ENCODE measurements at places on chromosomes 1 and 21.

DNA sequence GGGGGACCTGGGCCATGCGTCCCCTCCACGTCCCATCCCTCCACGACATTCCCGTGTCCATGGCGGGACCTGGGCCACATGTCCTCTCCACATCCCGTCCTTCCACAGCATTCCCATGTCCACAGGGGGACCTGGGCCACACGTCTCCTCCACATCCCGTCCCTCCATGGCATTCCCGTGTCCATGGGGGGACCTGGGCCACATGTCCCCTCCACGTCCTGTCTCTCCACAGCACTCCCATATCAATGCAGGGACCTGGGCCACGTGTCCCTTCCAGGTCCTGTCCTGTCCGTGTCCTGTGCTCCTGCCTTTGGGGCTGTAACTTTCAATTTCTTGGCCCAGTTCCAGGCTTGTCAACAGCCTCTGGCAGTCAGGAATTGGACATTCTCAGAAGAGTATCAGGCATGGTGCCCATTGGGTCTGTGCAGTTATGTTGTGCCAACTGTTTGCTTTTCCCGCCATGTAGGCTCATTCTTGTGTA is 47.1 kb downstream of the WNT9A start:
- DNase-seq = no peak

DNA sequence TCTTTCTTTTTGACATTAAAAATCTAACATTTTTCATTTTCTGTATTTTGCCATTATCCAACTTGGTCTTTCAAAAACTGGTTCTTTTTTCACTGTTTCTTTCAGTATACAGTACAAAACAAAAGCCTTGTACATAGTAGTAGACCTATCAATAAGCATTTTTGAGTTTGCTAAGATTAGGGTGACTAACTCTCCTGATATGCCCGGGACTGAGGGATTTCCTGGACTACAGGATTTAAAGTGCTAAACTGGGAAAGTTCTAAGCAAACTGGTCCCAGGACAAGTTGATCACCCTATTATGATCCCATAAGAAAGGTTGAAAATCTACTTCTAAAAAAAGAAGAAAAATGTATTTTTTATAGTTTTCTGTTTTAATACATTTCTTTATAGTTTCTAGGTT is 120.9 kb downstream of the USP25 start:
- no peak for DNase-seq

GRCh38 chr1:26583646-26584485 is 54.3 kb downstream of the RPS6KA1 start:
- no peak for DNase-seq

- no peak for DNase-seq
Observed at GRCh38 chr21:46202592-46203202, 18.4 kb upstream of the SPATC1L start.

DNA sequence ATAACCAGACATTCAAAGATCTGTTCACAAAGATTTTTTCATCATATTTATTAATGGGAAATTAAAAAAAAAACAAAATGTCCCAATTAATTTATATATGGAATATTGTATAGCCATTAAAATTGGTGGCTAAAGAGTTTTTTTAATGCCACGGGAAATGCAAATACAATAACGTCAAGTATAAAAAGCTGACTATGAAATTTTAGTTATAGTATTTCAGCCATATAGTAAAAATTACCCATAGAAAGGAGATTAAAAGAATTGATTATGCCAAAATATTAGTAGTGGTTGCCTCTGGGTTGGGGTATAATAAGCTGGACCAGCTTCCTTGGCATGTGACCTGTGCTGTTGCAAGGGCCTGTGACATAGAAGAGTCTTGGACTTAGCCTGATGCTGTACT is 78.8 kb downstream of the KCTD3 start:
- no peak for DNase-seq

DNA sequence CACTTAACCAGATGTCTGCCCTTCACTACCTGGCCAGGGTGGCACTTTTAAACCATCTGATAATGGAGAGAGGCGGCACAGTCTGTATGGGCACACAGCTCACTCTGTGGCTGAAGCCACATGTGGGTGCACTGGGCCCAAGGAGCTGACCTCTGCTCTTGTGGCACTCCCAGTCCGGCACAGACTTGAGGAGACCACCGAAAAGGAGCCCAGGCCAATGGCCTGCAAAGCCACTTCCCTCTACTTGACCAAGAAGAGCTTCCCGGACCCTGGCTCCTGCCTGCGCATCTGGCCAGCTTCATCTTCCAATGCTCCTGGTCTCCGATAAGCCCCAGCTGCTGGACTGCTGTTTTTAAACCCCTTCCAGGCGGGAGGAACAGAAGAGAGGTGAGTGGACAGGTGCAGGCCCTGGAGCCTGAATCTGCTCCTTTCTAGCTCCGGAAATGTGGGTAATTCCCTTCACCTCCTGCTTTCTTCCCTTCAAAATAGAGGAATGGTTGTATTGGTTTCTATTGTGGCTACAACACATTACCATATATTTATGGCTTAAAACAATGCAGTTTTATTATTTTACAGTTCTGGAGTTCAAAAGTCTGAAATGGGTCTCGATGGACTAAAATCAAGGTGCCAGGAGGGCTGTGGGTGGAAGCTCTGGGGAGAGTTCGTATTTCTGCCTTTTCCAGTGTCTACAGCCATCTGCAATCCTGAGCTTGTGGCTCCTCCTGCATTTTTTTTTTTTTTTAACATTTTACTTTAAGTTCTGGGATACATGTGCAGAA is 11.6 kb downstream of the GNG4 start:
- DNase-seq = no peak

- DNase-seq = no peak
Observed at GRCh38 chr1:111735858-111736544, 3.2 kb downstream of the INKA2 start.

DNA sequence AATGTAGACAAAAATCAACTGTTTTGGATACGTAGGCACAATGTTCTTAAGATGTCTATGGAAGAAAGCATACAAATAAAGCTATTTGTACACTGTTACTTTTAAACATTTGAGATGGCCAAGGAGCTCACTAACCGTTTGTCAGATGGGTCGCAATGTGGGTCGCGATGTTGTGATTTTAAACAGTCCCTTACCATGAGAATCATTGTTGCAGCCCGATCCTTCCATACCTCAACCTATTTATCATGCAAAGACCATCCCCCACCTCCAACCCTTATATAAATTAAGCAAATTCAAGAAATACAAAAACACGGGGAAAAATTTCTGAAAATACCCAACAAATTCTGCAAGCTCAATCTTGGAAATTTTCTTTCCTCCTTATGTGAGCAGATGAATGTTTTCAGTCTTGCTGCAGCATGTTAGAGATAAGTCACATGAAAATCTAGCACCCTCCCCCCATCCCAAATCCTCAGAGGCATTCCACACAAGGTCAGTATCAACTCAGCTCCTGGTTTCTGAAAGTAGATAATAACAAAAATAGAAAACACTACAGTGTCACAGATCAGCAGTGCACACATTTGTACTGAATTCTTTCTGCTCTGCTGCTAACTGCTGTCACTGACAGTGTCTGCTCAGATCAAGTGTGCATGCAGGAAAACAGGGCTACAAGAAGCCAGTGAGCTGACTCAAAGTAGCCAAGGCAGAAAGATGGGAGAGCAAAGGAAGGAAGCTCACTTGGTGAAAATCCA is 92.9 kb upstream of the TTC39A start:
- DNase-seq = no peak

DNA sequence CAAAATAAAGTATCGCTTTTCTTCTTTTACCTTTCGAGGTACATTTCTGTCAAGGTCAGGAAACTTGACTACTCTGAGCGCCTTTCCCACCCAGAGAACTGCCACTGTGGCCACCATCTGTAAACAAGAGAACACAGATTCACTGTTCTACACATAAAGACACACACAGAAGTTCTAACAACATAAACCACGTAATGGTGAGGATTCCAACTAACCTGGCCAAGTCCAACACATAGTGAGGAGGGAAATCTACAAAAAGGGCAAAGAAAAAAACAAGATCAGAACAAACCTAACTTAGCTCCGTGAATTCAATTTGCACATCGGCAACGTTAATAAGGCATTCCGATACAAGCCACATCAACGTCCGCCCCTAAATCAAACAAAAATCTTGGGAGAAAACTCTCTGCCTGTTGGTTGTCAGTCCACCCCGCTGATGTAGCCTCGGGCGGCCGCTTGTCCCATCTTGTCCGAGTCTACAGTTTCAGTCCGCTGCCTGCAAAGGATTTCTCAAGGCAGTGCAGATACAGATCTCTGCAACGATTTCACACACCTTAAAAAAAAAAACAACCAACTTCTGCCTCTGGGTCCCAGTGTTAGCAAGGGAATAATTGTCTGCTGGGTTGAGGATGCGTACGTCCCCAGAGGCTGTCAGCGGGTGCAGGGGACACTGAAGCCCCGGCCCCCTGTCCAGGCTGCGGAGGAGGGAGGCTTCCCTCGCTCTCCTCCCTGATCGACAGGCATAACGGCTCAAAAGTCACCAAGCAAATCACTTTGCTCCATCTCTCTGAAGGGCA is 1.0 kb downstream of the SLC35D1 start:
- peak; percentile 0 for DNase-seq

DNA sequence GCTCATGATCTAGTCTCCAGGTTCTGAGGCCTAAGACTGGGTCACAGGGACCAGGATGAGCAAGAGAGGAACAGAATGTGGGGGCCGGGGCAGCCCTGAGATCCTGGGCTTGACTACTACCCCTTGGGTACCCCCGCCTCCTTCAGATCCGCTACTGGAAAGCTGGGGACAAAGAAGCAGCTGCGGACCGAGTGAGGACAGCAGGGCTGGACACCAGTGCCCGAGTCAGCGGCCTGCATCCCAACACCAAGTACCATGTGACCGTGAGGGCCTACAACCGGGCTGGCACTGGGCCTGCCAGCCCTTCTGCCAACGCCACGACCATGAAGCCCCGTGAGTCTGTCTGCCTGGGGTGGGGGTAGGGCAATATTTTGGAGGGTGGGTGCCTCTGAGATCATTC is 12.5 kb downstream of the TMEM81 start:
- DNase-seq = no peak

GRCh38 chr1:76635784-76636183 is 231.5 kb upstream of the ST6GALNAC5 start:
- DNase-seq = no peak

DNA sequence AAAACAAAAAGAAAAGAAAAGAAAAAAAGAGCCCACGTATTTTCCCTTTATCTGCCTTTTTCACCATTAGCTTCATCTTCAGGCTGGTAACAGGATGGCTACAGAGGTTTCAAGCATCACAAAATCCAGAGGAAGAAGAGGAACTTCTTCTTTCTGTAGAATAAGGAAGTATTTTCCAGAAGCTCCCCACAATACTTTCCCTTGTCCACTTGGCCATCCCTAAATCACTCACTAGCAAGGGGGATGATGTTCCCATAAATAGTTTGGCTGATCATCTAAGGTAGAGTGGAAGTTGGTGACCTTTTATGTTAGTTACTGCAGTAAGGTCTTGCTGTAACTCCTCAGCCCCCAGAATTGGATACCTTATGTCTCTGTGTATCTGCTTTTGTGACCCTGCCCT is 45.1 kb upstream of the RNF11 start:
- DNase-seq = no peak

DNA sequence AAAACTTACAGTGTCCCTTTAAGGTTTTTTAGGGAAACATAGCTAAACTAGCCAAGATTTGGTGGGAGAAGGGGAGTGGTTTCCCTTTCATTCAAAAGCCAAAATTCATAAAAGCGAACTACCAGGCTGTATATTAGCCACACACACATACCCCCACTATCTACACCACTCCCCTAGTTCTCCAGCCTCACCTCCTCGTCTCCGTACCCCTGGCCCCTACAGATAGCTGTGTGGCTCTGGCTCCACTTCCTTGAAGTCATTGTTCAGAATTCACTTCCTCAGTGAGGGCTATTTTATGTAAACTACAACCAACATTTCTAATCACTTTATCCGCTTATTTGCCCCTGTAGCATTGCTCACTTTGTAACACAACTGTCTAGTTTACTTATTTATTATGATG is 5.3 kb upstream of the DPH5 start:
- DNase-seq = no peak

DNA sequence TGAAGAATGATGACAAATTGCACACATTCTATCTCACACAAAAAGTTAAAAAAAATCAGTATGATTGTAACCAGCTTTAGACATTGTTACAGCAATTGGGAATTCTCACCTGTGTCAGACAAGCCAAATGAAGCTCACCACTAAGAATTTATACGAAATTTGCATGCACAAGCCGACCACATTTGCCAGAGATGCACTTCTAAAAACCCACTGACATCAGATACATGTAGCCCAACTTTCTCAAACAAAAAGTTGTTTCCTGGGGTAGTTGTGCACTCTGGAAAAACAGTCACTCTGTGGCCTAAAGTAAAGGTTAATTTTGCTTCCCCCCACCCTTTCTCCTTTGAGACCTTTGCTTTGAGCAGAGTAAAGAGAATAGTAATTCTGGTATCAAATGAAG is 67.9 kb upstream of the IL12RB2 start:
- DNase-seq = no peak

GRCh38 chr21:44889625-44890337 is 16.3 kb upstream of the PTTG1IP start:
- DNase-seq = no peak

- DNase-seq = no peak
Observed at GRCh38 chr1:193905288-193906085, 719.1 kb upstream of the B3GALT2 start.

DNA sequence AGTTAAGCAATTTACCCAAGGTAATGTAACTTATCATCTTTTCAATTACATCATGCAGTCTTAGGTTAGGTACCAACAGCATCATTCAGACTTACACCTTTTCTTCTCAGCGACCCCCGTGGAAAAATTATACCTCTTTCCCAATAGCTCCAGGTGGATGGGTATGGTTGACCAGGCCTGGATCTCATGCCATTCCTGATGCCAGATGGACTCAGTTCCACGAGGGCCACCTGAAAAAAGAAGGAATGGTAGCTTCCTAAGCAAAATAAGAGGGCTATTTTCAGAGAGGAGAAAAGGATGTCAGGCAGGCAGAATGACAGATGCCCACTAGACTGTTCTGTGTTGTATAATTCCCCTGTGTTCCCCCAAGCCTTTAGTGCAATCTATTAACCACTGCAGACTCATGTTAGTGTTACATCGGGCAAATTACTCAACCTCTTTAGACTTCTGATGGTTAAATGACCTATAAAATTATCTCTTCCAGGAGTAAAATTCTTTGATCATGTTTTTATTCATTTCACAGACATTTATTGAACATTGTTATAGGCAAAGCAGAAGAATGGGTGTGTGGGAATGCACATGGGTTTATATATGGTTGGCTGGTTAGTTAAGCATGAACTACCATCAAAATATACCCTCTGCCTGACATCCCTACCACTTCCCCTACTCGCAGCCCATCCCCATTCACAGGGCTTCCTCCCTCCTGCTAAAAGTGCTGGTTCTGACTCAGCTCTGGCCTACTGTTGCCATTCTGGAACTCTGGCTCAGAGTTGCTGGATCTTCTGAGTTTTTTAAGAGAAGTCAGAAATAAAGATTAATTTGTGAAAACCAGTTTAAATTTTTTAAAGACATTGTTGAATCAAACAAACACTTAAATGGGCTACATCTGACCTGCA is 10.6 kb upstream of the MYSM1 start:
- no peak for DNase-seq

- DNase-seq = no peak
Observed at GRCh38 chr21:45366931-45367401, 38.0 kb upstream of the COL18A1 start.

- no peak for DNase-seq
Observed at GRCh38 chr21:46046471-46046870, 51.4 kb upstream of the COL6A2 start.

- no peak for DNase-seq
Observed at GRCh38 chr1:30724655-30725421, 1.5 kb upstream of the MATN1 start.

Measured in esophagus squamous epithelium (tissue), 5 donors.